ENCODE measurements at places on chromosomes 2 and 18.

DNA sequence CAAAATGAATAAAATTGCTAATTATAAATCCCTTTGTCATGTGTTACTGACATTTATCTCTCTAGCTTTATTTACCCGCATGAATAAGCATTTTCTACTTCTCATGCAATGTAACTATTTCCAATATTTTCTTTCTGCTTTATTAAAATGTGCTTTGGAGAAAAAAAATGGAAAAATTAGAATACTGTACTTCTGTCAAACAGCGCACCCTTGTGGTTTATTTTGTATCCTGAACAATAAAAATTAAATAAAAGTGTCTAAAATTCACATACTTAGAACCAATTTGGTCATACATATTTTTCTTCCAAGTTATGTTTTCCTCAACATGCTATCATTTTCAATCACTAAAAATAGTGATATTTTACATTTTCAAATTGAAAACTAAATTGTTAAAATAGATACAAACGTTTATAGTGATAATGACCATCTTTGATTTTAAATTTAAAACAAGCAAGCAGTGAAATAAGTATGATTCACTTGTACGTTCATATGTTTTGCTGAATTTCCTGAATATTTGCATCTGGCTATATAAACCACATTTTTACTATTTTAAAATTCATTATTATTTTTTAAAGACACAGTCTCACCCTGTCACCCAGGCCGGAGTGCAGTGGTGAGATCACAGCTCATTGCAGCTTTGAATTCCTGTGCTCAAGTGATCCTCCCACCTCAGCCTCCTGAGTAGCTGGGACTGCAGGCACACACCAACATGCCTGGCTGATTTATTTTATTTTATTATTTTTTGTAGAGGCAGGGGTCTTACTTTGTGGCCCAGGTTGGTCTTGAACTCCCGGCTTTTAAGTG, 95.9 kb upstream of the GRB14 start:
- DNase-seq = no peak

- no peak for DNase-seq
These were observed 39.1 kb downstream of the TFCP2L1 start for GRCh38 chr2:121245913-121246312.

GRCh38 chr2:36741188-36741837, 44.8 kb downstream of the VIT start:
- no peak for DNase-seq

GRCh38 chr18:58532298-58532697, 96.6 kb downstream of the ALPK2 start:
- DNase-seq = no peak

All from NCI-H1417 (cell line).